Fibroblast of skin of right quadriceps (primary cell): ENCODE measurements at places on chromosomes 11 and 22.

GRCh38 chr22:24894220-24894975 lies 52.1 kb downstream of the LHFPL7 start:
- DNase-seq: peak; percentile 67

DNA sequence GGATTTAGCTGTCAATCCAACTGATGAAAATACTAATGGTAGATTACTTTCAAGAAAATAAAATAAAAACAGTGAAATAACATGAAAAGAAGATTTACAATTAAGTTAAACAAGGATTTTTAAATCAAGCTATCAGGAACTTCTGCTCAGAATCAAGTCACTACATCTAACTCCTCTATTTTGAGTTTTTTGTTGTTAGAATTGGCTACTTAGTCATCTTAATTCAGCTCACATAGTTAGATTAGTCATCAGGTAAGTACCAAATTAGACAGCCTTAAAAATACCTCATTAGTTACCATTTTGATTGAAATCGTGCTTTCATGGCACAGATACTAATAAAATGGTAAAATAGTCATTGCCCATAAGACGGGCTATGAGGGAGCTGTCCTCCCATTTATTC lies 35.8 kb downstream of the BTG4 start:
- DNase-seq: peak; percentile 31

GRCh38 chr11:41283191-41283930 lies 176.1 kb downstream of the LRRC4C start:
- DNase-seq: peak; percentile 52

DNA sequence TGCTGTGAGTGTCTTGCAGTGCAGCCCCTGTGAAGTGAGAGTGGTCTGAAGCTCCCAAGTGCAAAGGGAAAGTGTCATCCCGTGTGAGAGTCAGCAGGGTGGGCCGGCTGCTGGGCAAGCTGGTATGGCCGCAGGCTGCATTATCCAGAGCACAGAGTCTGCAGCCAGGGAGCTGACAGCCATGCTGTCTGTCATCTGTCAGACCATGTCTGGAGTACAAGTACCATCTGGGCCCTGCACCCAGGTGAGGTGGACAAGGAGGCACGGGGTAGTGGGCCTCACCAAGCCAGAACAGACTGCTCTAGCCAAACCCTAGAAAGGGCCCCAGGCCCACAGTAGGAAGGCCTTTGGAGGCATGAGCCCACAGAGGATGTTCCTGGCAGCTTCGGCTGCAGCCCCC lies 20.2 kb downstream of the LMO1 start:
- no peak for DNase-seq

DNA sequence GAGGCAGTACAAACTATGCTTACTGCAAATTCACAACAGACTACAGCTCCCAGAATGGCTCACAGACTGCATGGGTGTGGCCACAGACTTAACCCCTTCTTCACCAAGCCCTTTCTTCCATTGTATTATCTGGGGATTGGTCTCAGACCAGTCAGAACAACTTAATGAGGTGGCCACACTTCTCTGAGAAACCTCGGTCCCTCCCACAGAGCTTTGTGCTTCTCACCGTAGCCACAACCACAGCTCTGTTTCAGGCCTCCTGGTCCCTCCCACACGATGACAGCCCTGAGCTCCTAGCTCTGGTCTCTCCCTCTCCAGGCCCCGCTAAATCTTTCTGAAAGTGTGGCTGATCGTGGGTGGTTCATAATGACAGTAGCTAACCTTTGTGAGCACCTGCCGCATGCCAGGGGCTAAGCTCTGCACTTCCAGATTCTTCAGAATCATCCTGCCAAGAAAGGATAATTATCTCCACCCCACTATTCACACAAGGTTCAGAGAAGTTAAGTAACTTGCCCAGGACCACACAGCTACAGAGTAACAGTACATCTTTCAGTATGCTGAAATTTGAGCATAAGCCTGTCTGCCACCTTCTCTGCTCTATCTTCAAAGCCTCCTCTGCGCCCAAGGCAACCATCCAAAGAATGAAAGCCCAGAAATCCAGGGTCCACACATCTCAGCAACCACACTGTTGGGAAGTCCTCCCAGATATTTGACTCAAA lies 5.4 kb downstream of the PDE2A start:
- no peak for DNase-seq

- no peak for DNase-seq
Measured at GRCh38 chr22:46916886-46917770, 154.7 kb downstream of the TBC1D22A start.

GRCh38 chr11:69131644-69132300 lies 24.0 kb upstream of the SMIM38 start:
- DNase-seq: peak; percentile 73

DNA sequence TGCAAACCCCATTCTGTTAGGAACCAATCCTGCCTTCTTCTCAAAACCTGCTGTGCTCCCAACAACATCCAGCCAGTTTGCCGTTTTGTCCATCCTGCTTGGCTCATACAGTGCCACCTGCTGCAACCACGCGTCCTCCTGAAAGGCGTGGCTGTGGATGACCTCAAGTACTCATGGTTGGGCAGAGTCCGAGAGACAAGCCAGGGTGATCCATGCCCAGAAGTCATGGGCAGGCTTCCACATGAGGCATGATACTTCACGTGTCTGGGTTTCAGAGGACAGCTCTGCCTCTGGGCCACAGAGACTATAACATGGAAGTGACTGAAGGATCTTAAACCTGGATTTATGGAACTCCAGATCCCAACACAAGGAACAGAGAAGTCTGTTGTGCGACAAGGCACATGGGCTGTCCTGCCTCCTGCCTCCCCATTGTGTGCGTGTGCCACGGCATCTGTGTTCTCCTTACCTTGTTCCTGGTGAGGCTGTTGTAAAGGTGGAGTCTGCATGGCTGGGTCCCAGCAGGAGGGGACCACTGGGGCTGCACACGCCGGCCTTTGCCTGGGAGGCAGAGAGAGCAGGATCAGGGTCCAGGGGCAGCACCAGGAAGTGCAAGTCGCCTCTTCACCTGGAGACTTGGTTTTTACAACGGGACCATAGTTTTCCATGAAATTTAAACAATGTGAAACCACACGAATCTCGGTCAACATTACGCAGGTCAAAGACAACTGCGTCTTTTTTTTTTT lies 15.4 kb downstream of the CARS1 start:
- DNase-seq: no peak

- DNase-seq: no peak
Measured at GRCh38 chr11:81380395-81380794, 1353.3 kb downstream of the FAM181B start.

GRCh38 chr11:64654958-64655541 lies 64.0 kb downstream of the SLC22A12 start:
- no peak for DNase-seq

DNA sequence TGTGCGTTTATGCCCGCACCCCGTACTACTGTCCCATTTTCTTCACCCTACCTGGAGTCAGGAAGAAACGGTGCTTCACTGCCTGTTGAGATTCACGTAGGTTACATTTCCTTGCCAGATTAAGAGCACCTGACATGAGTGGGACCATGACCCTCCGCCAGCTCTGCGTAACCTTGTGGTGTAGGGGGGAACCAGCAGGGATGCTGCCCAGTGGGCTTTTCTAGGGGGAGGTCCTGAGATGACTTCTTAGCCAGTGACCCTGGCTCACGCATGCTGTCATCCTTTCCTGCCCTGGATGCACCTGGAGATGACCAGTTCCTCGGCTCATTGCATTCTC lies 967 bp upstream of the ARVCF start:
- no peak for DNase-seq

- no peak for DNase-seq
Measured at GRCh38 chr11:46105134-46105628, 16.1 kb downstream of the PHF21A start.
